ENCODE measurements at places on chromosomes 5 and 9. TPM values are rescaled to one million over a fixed set of nuclear protein-coding genes. Genes with fewer than 3 reads are reported as not detected.

The NPR3 gene
- total RNA-seq = not detected

The OGN gene
- total RNA-seq = not detected

The CD14 gene
- total RNA-seq = 0.70 TPM

The TPPP gene
- 0.21 TPM for total RNA-seq
